ENCODE measurements at places on chromosomes 16 and 17.

- peak; percentile 48 for DNase-seq
Observed at GRCh38 chr16:2915196-2915929, 3.6 kb downstream of the FLYWCH1 start.

DNA sequence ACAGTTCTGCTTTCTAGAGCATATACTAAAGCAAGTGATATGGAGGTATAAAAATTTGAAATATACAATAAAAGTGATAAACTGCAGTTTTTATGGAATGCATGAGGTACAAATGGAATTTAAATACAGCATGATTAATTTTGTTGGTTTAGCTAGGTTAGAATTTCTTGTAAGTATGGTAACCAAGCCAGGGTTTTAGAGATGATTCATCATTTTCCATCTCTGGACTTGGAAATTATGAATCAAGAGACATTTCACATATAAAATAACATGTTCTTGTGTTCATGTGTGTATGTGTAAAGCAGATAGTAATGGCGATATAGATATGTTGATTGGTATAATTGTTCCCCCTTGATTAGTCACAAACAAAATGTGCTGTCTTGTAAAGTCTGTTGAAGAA is 1219.8 kb downstream of the CDH8 start:
- DNase-seq = no peak

- DNase-seq = no peak
Observed at GRCh38 chr17:77842528-77843147, 115.9 kb upstream of the TNRC6C start.

DNA sequence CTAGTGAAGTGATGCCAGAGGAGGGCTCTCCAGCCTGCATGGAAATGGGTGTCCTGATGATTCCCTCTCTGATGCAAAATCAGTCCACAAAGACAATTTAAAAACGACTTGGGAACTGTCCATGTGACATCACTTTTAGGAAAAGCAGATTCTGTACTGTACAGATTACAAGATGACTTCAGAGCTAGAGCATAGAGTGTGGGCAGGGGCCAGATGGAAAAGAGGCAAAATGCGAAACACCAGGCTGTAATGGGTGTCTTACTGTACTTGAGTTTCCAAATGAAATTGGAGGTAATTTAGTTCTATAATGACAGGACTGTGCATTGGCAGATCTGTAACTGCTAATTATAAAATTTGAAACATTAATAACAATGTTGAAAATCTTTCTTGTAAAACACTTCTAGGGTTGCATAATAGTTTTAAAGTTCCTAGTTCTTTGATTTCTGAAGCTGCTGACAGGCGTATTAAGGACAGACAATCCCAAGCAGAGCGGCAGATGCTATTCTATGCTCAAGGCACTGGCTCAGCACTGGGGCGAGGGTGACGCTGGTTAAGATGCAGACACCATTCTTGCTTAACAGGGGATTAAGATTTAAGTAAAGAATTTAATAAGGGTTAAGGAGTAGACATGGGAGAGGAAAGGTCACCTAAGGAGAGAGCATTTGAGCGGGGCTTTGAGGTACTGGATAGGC is 29.6 kb downstream of the OGFOD1 start:
- no peak for DNase-seq

DNA sequence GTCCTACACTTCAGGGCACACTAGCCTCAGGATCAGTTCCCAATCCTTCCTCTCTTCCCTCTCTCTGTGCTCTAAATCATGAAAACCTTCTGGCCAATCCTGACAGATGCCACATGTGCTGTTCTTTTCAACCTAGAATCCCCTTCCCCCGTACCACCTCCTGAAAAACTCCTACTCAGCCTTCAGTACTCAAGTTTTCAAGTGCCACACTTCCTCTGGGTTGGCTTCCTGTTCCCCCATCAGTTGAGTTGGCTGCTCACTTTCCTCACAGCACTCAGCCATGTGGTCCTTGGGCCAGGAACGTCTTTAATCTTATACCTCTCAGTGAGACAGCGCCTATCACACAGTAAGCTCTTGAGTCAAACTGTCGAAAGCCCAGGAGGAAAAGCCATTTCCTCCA is 3.3 kb downstream of the ASPHD1 start:
- DNase-seq = no peak

DNA sequence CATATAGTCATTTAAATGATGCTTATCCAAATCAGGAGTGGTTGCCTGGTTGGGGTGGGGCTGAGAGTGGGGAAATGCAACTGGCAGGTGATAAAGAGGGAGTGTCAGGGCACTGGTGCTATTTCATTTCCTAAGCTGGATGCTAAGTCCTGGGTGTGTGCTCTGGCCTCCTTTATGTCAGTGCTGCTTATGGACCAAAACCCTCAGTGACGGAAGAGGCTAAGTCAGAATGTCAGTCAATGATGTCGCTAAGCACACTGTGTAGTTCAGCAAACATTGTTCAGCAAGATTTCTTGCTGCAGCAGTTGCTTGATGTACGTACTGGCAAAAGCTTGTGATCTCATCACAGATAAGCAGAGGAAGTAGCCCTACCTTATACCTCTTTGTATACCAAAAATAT is 16.4 kb upstream of the FLCN start:
- no peak for DNase-seq

DNA sequence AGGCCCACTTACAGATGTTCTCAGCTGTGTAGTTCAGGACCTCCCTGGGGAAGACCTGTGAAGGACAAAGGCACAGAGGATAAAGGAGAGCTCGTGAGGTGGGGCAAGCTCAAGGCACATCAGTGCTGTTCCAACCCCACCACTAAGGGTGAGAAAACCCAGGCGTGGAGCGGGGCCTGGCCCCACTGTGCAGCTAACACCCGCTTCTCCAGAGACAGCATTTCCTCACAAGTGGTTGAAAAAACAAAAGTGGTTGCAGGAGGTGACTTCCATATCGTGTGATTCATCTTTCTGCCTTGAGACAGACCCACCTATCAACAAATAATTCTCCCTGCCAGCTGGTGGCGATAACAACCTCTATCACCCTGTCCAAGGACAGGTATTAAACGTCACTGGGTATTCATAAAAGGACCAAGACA is 30.0 kb downstream of the SNN start:
- DNase-seq = no peak

Data from thyroid gland (tissue), 4 donors.